RPMI8226 (cell line): ENCODE measurements at places on chromosomes 3 and 15.

GRCh38 chr3:14508966-14509795 is 31.0 kb downstream of the GRIP2 start:
- peak; percentile 68 for DNase-seq

DNA sequence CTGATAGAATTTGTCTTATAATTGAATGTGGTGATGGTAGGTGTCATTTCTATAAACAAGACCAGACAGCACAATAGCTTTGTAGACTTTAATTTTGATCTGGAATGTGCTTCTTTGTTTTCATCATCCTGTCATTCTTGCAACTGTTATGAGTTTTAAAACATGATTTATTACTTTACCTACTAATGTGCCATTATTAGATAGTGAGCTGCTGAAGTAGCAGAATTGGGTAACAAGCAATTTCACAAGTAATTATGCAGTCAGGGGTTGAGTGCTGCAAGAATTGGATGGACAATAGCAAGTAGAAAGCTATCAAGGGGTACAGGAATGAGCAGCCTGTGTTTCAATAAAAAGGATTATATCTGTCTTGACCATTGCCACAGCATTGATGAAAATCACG is 975.6 kb downstream of the ROBO1 start:
- DNase-seq: no peak

- no peak for DNase-seq
Observed at GRCh38 chr3:123353850-123354233, 95.0 kb downstream of the ADCY5 start.

DNA sequence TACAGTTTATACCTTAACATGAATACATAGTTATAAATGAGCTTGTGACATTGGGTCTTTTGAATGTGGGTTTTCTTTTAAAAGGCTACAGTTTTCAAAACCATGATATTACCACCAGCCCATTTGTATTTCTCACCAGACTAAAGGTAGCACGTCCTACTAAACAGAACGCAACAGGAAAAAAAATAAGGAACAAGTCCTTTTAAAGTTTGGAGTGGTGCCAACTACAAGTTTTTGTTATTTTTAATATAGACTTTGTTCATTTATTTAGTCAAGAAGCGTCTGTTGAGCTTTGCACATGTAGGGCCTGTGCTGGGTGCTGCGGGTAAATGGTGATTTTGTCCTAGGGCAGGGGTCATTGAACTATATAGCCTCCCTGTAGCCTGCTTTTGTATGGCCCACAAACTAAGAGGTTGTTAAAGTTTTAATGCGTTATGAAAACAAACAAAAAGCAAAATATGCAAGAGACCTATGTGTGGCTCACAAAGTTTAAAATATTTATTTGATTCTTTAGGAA is 164.4 kb downstream of the GHSR start:
- no peak for DNase-seq

DNA sequence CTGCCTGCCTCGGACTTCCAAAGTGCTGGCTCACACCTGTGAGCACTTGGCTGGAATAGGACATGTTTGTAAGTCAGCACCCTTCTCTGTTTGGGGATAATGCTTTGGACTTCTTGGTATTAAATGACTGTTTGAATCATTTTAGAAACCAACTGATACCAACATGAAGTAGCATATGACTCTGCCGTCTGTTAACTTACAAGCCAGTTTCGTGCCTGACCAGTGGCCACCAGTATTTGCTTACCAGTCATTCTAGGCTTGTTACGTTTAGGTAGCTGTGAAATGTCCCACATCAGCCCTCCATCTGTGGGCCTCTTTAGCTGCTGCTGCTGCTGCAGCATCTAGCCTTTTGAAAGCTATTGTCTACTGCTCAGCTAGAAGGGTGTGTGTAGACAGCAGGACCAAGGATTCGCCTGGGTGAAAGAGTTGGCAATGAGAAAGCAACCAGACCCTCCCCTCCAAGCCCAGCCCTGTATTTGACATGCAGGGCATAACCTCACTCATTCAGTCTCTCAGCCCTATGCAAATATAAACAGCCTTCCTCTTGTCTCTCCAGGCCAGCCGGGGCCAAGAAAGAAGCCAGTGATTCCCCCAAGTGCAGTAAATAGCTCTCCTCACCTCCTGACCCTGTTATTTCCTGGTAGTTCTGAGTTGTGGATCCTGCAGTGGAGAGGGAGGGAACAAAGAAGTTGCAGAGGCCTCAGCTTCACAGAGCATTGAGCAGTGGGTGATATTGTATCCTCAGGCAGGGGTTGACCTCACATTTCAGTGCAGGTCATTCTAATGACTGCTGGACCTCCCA is 51.0 kb downstream of the NKIRAS1 start:
- DNase-seq: no peak

DNA sequence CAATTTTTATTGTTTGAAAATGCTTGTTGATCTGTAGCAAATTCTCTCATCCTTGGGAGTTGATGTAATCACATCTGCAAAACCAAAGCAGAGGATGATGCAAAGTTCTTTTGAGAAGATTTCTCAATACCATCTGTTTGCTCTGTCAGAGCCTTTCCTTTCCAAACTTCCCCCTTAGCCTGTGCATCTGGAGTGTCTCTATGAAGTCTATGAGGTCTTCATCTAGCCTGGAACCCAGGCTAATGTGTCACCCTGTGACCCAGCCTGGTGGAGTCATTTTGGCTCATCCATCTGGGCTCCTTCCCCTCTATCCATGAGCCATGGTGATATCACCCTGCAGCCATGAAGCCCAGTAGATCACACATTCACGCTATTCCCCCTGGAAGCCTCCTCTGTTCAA is 123.2 kb upstream of the SLC7A14 start:
- no peak for DNase-seq

DNA sequence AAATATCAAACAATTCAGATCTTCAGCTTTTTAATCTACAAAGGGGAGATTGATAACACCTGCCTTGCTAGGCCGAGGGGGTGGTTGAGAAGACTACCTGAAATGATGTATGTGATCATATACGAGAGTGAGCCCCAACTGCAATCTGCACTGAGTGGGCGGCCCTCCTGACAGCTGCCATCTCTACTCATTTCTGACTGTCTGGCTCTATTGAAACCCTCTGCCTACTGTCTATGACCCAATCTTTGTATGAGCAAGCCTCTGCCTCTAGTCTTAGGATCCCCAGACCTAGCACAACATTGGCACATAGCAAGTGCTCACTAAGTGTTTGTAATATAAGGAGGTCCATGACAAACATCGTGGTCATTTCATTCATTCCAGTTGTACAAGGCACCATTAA is 144.4 kb upstream of the NR2F2 start:
- DNase-seq: no peak

GRCh38 chr3:4824926-4825325 is 154.3 kb upstream of the BHLHE40 start:
- no peak for DNase-seq

GRCh38 chr15:24823473-24823872 is 131.3 kb upstream of the SNRPN start:
- peak; percentile 6 for DNase-seq

DNA sequence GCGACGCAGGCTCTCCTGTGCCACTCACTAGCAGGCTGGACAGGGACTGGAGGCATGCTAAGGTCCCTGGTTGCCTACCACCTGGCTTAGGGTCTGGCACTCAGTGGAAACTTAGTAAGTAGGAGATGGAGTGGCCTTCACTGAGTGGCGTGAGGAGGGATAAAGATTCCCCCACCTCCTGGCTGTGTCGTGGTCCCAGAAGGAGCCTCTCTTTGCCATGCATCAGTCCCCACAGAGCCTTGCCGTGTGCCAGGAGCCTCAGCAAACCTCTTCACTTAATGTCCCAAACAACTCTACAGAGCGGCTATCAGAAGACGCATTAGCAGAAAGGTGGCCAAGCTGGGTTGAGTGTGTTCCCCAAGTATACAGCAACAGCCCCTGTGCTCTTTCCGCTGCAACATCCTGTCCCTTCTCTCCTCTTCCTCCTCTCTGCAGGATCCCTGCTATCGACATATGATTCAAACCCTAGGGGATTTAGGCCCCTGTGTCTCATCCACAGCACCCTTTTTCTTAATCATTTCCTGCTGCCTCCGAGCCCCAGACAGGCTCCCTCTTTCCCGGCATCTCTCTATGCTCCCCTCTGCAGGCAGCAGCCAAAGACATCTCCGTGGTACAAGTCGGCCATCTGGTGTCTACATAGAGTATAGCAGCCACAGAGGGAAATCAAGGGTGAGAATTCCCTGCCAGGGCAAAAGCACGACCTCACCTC is 66.7 kb downstream of the SLC6A1 start:
- DNase-seq: peak; percentile 69

GRCh38 chr15:75007216-75007615 is 11.9 kb downstream of the SCAMP5 start:
- peak; percentile 23 for DNase-seq

DNA sequence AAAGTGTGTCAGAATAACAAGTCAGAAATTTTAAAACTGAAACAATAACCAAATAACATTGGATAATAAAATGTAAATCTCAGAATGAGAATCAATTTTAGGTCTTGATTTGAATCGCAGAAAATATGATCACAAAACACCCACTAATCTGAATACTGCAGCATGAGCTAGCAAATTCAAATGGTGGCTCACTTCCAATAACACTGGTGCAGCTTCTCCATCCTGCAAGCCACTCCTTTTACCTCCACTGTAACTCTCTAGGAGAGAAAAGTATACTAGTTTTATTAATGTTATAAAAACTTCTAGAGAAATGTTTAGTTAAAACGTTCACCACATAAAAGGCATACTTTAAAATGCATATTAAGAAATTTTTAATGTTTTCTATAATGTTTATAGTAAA is 30.4 kb downstream of the UBE3A start:
- DNase-seq: peak; percentile 52

- no peak for DNase-seq
Observed at GRCh38 chr3:128498127-128498626, 5.2 kb upstream of the GATA2 start.

- peak; percentile 64 for DNase-seq
Observed at GRCh38 chr3:82942041-82942440, 1180.6 kb upstream of the GBE1 start.

GRCh38 chr3:145692751-145693150 is 468.2 kb downstream of the PLOD2 start:
- DNase-seq: no peak

- no peak for DNase-seq
Observed at GRCh38 chr15:41416128-41416741, 660 bp upstream of the RTF1 start.

DNA sequence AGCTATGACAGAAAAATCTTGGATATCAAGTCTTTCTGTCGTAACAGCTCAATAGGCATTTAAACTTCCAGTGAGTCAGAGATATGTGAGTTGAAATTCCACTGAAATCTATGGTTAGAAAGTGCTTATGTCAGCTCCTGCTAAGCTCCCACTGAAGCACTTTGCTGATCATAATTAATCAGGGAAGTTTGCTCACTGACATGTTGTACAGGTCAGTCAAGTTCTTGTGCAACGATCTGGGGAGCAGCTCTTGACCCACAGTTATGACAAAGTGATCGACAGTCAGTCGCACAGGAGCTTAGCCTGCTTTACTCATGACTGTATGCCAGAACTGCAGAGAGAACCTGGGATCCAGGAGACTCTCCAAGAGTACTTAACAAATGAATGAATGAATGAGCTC is 453.5 kb downstream of the SOX2 start:
- no peak for DNase-seq

DNA sequence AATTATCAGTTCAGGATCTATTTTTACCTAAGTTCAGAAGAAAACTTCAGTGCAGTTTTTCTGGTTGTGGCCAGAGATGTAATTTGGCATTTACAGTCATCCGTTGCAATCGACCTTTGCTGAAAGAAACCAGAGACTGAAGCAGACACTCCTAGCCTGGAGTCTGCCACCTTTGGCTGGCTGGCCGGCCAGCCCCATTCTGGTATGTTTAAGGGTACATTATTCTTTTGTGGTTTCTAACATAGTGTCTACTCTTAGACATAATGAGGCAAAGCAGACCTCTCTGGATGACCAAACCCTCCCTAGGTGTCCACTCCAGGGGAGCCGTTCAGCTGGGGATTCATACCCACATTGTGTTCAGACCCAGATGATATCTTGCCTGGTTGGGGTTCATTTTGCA is 275.9 kb upstream of the TPM1 start:
- no peak for DNase-seq
